Stimulated activated CD8-positive, alpha-beta memory T cell treated with anti-CD3 and anti-CD28 coated beads, Interleukin-2, amount 100 ng/mL, for 48 hours (primary cell): ENCODE measurements at places on chromosomes 2 and 18.

DNA sequence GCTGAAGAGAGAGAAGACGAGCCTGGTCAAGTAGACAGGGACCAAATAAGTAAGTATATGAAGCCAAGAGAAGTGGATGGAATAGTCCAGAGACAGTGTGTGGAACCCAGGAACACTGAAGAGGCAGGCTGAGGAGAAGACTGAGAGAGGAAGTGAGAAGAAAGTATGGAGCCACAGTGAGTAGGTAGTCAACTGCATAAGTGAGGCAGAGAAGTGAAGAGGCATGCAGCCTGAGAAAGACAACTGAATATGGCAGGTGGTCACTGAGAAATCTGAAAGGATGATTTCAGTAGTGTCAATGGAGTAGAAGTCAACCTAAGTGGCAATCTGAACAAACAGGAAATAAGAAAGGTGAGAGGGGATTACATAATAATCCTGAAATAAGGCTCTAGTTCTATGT, 55.4 kb downstream of the CWC22 start:
- DNase-seq = no peak

- DNase-seq = no peak
Observed at GRCh38 chr2:168062054-168062453, 185.3 kb downstream of the STK39 start.

GRCh38 chr18:62109676-62110075, 77.2 kb downstream of the PIGN start:
- DNase-seq = no peak

DNA sequence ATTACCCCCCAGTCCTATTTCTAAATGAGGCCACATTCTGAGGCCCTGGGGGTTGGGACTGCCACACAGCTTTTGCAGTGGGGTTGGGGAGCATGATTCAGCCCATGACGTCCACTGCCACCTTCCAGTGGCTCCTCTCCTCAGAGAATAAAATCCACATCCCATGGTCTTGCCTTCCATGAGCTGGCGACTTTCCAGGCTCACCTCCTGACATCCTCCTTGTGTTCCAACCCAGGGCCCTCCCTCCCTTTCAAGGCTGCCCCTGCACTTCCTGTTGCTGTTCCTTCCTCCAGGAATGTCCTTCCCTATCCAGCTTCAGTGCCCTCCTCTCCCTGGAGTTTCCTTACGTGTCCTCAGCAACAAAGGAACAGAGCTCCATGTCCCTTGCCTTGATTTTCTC, 187.3 kb upstream of the ID2 start:
- DNase-seq = no peak

- DNase-seq = no peak
Observed at GRCh38 chr2:98664323-98664722, 55.9 kb downstream of the UNC50 start.

DNA sequence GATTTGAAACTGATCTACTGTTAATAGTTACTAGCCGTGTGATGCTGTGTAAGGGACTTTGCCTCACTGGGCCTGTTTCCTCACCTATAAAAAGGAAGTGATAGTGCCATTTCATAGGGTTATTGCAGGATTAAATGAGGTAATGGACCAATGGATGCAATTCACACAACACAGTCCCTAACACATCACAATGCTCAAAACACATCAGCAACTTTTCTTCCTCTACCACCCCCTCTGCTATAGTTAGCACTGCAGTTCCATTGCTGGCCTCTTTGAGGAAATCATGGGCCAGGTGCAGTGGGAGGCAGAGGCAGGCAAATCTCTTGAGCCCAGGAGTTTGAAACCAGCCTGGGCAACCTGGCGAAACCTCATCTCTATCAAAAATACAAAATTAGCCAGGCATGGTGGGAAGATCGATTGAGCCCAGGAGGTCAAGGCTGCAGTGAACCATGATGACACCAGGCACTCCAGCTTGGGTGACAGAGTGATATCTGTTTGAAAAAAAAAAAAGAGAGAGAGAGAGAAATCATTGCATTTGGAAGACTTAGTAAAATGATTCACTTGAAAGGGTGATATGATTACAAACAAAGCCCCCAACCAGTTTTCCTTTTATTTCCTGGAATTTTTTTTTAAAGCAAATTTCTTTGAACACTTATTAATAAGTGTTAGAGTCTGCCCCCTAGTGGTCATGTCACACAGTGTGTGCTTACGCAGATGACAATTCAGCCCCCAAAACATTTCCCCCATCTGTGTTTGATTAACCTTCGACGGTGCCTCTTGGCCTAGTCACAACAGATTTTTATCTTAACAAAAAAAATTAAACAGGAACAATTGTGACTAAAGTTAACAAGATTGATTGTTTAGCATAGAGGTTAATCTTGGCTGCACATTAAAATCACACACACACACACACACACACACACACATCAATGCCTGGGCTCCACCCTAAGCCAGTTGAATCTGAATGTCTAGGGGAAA, 88.6 kb upstream of the BCL11A start:
- no peak for DNase-seq

GRCh38 chr2:216350214-216350791, 22.0 kb downstream of the MARCHF4 start:
- no peak for DNase-seq

DNA sequence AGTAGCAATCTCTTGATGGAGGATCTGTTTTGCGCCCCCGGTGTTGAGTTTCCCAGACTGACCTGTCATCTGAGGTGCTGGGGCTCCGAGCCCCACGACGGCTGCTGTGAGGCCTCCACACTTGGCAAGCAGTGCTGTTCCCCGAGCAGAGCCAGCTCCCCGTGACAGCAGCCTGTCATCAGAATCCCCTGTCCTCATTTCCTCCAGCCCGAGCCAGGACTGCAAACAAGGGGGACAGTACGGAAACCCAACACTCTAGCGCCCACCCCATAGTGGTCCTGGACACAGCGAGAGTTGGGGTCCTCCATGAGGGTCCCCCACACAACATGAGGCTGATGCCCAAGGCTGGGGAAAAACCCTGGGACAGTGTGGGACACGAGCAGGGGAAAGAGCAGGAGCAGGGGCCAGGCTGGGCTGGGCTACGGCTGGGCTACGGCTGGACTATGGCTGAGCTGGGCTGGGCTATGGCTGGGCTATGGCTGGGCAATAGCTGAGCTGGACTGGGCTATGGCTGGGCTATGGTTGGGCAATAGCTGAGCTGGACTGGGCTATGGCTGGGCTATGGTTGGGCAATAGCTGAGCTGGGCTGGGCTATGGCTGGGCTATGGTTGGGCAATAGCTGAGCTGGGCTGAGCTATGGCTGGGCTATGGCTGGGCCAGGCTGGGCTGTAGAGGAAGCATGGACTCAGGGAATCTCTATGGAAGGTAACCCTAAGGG, 1.5 kb upstream of the KLHL30 start:
- no peak for DNase-seq

- no peak for DNase-seq
Observed at GRCh38 chr2:1156531-1156930, 205.9 kb downstream of the SNTG2 start.

DNA sequence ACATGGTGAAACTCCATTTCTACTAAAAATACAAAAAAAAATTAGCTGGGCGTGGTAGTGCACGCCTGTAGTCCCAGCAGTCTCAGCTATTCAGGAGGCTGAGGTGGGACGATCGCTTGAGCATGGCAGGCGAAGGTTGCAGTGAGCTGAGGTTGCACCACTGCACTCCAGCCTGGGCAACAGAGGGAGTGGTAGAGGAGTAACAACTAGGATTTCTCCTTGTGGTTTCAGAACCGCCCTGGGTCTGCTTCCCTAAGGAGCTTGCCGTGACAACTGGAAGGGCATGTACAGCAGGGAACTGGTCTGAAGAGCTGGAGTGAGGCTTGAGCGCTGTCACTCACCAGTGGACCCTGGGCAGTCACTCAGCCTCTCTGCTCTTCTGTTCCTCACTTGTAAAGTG, 29.1 kb downstream of the REEP1 start:
- DNase-seq = no peak

- DNase-seq = no peak
Observed at GRCh38 chr2:84735389-84735788, 145.5 kb downstream of the TRABD2A start.

DNA sequence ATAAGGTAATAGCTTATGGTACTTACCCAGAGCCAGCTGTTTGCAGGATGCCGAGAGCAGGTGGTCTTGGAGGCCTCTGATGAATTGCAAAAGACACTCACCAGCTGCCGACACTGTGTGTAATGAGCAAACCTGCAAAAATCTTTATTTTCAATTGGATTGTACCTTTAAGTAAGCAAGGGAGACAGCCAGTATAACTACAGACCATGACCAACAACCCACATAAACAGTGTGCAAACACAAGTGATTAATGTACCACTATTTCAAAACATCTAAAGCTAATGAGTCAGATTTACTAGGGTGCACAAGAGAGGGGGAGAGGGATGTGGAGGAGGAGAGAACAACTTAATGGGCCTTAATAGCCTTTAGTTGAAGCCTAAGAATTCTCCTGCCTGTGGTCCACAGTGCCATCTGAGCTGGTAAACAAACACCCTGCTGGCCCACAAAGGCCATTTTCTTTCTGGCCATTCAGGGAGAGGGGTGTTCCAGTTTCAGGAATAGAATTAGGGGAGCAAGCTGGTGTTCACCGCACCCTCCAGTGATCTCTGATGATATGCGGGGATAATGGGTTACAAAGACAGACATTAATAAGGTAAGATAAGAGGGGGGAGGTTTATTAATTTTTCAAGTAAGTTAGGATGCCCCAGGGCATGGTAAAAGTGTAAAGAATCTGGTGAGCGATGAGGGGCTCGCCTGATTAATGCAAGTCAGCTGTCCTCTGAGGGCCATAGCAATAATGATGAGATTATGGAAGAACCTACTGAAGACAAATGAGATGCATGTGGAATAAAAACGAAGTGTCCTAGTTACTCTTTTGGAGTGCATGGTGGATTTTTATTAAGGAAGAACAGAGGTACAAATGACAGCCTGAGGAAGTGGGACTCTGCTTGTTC, 196.4 kb downstream of the HRH4 start:
- DNase-seq = no peak

DNA sequence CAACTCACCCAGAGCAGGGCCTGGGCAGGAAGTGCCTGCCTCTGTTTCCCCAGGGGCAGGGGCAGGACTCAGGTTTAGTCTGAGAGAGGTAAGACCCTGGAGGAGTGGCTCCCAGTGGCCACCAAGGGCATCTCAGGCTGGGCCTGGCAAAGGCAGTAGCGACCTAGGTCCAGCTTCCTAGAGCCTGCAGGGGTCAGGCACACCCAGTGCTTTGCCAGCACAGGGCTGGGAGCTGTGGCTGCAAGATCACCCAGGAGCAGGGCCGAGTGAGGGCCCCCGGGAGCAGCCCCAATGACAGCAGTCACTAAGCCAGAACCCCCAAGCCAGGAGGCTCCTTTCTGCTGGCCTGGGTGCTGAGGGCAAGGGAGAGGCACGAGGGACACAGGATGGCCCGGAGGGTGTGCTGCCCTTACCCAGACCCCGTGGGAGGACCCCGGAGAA, 8.8 kb upstream of the DUSP2 start:
- no peak for DNase-seq

GRCh38 chr2:68340226-68341061, 20.7 kb upstream of the CNRIP1 start:
- no peak for DNase-seq

DNA sequence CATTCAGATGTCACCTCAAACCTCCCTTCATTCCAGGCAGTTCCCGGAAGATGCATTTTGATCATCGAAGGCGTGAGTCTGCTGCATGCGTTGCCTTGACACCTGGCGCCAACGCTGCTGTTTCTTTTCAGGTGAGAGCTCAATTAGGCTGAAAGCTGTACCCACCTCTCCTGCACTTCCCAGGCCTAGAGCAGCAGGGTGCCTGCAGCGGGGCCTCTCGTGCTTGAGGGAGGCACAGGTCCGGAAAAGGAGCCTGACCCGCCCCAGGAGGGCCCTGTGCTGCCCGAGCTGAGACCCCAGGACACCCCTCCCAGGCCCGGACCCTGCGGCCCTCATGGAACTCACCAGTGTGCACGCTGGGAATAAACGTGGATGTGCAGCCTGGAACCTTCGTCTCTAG, 31.4 kb upstream of the KCNG2 start:
- DNase-seq = no peak

DNA sequence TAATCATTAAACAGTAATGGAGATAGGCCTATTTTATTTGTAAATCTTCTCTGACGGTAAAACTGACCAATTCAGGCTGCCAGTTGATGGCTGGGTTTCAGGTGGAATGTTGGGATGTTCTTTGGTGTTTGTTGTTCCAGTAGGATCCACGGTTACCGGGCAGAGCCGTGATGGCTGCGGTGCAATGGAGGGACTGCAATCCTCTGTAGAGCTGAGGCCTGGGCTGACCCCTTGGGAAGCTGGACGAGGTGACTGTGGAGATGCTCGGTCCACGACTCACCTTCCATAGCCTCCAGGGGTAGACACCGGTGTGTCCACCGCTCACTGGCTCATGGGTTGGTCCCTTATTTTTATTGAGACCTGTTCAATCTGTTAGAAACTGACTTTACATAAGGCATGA, 42.5 kb downstream of the ZNF519 start:
- DNase-seq = no peak

DNA sequence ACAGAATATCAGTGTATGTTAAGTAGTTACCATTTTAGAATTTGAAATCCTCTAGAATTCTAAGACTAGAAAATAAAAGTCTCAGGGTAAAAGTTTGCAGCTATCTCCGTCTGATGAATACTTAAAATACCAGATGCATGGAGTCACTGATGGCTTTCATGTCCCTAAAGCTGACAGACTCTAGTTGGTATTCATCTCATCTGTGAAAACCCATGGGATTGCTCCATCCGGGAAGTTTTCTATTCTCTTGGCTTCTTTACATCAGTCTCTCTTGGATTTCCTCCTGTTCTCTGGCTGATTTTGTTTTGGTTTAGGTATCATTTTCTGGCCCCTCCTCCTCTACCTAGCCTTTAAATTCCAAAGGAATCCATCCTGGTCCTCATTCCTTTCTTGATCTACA, 465.6 kb upstream of the POU3F3 start:
- no peak for DNase-seq

- DNase-seq = no peak
Observed at GRCh38 chr2:11630855-11631254, 39.1 kb downstream of the NTSR2 start.

DNA sequence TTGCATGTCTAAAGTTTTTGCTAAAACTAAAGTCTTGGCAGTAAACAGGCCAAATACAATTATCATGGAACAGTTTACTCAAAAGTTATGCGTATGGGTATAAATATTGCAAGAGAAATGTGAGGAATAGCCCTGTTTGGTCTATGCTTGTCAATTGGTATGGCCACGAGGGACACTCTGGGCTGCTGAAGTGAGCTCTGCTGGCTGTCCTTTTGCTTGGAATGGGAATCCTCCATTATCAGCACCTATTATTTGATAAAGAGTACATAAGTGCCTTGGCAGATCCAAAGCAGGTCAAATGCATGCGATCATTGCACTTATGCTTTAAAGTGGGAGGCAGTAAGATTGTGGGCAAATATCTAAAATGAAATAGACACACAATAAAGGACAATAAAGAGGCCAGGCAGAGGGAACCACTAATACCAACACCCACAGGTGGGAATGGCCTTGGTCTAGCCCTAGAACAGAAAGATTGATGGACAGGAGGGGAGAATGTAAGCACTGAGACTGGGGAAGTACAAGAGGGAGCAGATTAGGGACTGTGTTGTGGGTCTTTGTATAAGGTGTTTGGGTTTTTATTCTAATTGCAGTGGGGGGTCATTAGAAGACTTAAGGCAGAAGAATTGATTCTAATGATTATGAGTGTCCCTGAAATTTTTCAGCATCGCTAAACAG, 60.0 kb upstream of the NOSTRIN start:
- no peak for DNase-seq

GRCh38 chr2:202721621-202722020, 86.9 kb downstream of the FAM117B start:
- no peak for DNase-seq
